ENCODE measurements at places on chromosomes 2 and 18.

DNA sequence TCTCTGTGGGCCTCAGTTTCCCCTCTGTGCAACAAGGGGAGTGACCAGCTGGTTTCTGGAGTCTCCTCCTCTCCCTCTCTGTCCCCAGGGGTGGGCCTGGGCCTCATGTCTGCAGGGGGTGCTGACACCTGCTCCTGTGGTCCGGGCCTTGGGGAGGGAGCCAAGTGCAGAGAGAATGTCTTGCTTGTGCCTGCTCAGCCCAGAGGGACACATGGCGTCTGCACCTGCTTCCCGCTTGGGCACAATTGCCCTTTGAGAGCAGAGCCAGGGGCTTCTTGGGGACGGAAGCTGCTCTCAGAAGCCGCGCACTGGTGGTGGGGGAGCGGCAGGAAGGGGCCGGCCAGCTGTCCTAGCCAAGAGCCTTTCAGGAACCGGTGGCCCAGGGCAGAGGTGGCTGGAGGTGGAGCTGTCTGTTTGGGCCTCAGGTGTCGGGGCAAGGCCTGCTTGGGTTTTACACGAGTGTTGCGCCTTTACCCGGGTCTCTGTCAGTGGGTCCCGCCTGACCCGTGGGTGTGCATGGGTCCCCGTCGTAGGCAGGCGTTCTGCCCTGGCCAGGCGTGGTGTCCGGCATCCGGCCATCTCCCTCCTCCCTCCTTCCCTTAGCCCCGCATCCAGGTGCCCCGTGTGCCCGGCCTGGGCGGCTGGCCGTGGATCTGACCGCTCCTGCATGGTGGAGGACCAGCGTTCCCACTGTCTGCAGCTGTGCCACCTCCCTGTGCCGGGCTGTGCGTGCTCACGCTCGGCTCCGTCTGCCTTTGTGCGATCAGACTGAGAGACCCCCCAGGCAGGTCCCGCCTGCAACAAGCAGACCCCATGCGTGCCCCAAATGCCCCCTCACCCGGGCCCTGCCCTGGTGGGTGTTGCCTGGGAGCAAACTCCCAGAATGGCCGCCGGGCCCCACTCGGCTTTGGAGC, 4.0 kb downstream of the NEU4 start:
- no peak for DNase-seq

GRCh38 chr2:10777111-10777841, 35.3 kb downstream of the PDIA6 start:
- no peak for DNase-seq

GRCh38 chr2:210559182-210559581, 2.8 kb downstream of the CPS1 start:
- no peak for DNase-seq

DNA sequence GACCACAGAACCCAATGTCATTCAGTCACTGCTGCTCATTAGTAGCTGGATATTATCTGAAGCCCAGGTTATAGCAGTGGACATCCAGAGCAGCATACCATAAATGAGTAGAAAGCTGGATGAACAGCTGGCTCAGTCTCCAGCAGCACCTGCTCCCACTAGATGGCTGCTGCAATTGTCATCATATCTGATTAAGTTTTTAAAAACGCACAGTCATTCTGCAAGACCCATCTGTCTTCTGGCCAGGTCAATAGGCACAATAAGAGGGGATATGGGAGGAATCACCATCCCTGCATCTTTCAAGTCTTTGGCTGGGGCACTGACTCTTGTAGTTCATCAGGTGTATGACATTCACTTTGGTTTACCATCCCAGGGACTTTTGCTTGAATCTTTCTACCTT, 55.1 kb upstream of the XDH start:
- no peak for DNase-seq

GRCh38 chr2:205744074-205744591, 61.8 kb downstream of the NRP2 start:
- DNase-seq = no peak

- DNase-seq = no peak
Measured at GRCh38 chr2:100987536-100987935, 14.6 kb upstream of the RPL31 start.

DNA sequence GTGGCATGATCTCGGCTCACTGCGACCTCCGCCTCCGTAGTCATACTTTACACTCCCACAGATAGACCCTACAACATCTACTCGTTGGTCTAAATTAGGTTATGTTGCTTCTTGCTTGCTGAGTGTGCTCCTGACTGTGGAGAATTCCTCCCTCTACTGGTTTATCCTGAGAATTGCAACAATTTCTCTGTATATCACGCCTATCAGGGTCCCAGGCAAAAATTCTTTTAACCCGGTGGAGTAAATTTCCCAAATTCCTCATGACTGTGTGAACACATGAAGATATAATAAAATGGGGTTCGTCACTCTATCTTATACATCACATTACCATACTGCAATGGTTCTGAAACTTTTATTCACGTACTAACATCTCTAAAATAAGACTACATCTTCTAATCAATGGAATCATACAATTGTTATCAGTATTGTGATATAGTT, 156.7 kb downstream of the EVA1A start:
- no peak for DNase-seq

- DNase-seq = no peak
Measured at GRCh38 chr2:46774499-46775228, 140.9 kb downstream of the MCFD2 start.

DNA sequence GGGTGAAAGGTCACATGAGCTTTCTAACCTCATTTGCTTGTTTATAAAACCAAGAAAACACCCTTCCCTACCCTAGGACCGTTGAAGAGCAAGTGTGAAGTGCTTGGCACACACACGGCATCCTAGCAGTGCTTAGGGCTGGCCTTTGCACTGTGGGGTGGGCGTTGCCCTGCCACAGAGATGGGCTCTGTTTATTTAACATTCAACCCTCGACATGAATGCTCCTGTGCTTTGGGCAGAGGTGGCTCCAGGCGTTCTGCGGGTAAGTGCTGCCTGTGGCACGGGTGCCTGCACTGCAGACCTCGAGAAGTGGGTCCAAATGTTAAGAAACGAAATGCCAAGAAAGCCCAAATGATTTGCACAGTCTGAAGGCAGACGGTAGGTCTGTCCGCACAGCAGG, 170.1 kb downstream of the FHOD3 start:
- no peak for DNase-seq

DNA sequence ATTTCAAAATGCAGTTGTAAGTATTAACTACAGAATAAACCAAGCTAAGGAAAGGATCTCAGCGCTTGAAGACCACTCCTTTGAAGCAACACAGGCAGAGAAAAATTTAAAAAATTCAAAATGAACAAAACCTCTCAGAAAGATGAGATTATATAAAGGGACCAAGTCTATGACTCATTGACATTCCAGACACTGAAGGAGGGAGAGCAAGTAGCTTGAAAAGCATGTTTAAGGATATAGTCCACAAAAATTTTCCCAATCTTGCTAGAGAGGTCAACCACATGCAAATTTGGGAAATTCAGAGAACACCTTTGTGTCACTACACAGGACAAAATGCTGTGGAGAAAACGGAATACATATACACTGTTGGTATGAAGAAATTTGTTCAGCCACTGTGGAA, 112.6 kb upstream of the MC4R start:
- no peak for DNase-seq

- no peak for DNase-seq
Measured at GRCh38 chr2:168830958-168831357, 28.5 kb downstream of the NOSTRIN start.

DNA sequence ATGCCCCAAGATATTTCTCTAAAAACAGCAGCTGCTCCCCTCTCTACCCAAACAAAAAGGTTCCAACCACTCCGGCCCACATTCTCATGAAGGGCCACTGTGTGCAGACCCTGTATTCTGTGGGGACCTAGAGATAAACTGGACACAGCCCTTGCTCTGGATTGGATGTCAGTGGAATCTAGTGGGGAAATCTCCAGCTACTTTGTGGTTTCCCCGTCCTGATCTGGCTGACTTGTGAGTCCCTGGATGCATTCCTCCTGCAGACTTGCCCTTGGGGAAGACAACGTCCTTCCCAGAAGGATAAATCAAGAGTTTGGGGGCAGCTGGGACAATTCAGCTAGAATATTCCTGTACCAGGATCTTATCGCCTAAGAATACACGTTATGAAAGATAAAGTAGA, 151.1 kb downstream of the FSHR start:
- no peak for DNase-seq

DNA sequence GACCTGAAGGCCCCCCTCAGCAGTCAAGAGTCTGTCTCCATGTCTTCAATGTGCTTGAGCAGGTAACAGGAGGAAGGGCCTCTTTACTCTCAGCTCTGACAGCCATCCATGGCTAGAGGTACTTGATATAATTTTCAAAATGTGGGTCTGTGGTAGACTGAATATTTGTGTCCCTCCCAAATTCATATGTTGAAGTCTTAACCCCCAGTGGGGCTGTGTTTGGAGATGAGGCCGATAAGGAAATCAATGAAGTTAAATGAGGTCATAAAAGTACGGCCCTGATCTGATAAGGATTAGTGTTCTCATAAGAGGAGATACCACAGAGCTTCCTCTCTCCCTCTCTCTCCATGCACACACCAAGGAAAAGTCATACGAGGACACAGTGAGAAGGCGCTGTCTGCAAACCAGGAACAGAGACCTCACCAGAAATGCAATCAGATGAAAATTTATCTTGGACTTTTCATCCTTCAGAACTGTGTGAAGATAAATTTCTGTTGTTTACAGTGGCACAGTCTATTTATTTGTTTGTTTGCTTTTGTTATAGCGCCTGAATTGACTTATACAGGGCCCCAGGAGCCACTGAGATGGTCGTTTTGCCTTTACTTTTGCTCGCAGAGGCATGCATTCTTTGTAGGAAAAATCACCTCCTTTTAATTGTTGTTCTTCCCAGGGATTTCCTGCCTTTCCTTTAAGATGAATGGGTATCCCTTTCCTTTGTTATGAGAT, 274.8 kb upstream of the TRIB2 start:
- DNase-seq = no peak

- no peak for DNase-seq
Measured at GRCh38 chr2:149739171-149739882, 151.8 kb upstream of the MMADHC start.

- no peak for DNase-seq
Measured at GRCh38 chr2:36406296-36406695, 50.7 kb downstream of the CRIM1 start.

GRCh38 chr2:157751462-157752058, 122.9 kb upstream of the ACVR1C start:
- peak; percentile 47 for DNase-seq

DNA sequence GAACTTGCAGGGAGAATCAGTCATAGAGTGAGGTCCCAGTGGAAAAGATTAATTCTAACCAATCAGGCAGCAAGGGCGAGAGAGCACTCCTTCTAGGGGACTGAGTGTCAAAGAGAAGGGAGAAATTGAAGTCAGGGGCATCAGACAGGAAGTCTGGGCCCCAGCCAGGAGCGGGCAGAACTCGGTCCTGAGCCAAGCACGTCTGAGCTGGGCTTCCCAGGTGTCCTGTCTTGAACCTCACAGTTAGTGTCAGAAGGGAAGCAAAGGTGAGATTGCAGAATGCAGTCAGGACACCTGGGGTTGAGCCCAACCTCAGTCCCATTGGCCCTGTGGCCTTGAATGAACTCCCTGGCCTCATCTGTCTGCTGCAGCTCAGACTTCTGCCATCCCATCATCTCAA, 220.9 kb downstream of the SMAD2 start:
- no peak for DNase-seq
